ENCODE measurements at places on chromosomes 3 and 15. TPM values are rescaled to one million over a fixed set of nuclear protein-coding genes. Genes with fewer than 3 reads are reported as not detected.

- DNase-seq: no peak
- H3K27ac ChIP-seq: no peak overlapping the region
- H3K27me3 ChIP-seq: no peaks in the 10 kb centered on the region
- H3K4me1 ChIP-seq: no peaks in the 10 kb centered on the region
Observed at GRCh38 chr3:132522353-132522752, 74.7 kb upstream of the ACKR4 start.

GRCh38 chr3:140292684-140293083, 357.7 kb downstream of the CLSTN2 start:
- no peak overlapping the region for H3K4me3 ChIP-seq
- no peaks in the 10 kb centered on the region for H3K4me1 ChIP-seq
- no peaks in the 10 kb centered on the region for H3K36me3 ChIP-seq
- no peaks in the 10 kb centered on the region for H3K27me3 ChIP-seq

GRCh38 chr3:186510374-186511079, 33.7 kb downstream of the CRYGS start:
- H3K4me3 ChIP-seq: no peak overlapping the region
- H3K4me1 ChIP-seq: no peaks in the 10 kb centered on the region
- peaks cover 2% of the 10 kb centered on the region for H3K27me3 ChIP-seq

GRCh38 chr3:195099951-195100785, 170.8 kb downstream of the XXYLT1 start:
- H3K4me1 ChIP-seq: peaks cover 48% of the 10 kb centered on the region
- H3K36me3 ChIP-seq: no peaks in the 10 kb centered on the region
- DNase-seq: no peak
- H3K27ac ChIP-seq: peak overlapping the region; percentile 27
- H3K27me3 ChIP-seq: no peaks in the 10 kb centered on the region

GRCh38 chr3:135145581-135145980, 350.5 kb downstream of the EPHB1 start:
- H3K4me1 ChIP-seq: no peaks in the 10 kb centered on the region
- H3K27me3 ChIP-seq: no peaks in the 10 kb centered on the region
- DNase-seq: no peak

DNA sequence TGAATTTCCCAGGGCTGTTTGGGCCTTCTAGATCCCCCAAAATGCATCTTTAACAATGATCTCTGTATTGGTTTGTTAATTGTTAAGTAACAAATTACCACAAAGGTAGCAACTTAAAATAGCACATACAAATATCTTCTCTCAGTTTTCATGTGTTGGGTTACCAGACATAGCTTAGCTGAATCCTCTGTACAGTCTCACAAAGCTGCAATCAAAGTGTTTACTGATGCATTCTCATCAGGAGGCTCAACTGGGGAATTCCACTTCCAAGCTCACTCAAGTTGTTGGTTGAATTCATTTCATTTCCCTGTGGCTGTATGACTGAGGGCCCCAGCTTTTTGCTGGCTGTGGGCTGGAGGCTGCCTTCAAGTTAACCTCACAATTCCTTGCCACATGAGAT, 297.6 kb downstream of the RPLP1 start:
- H3K36me3 ChIP-seq: no peaks in the 10 kb centered on the region
- H3K27ac ChIP-seq: no peak overlapping the region
- no peaks in the 10 kb centered on the region for H3K27me3 ChIP-seq
- H3K4me1 ChIP-seq: no peaks in the 10 kb centered on the region
- DNase-seq: no peak

- no peak overlapping the region for H3K27ac ChIP-seq
- H3K36me3 ChIP-seq: peaks cover 50% of the 10 kb centered on the region
- H3K4me3 ChIP-seq: no peak overlapping the region
- DNase-seq: no peak
Observed at GRCh38 chr3:172296975-172297332, 151.3 kb downstream of the GHSR start.

GRCh38 chr3:47877719-47878118, 74.8 kb downstream of the DHX30 start:
- H3K4me3 ChIP-seq: no peak overlapping the region
- peaks cover 5% of the 10 kb centered on the region for H3K36me3 ChIP-seq
- H3K27me3 ChIP-seq: no peaks in the 10 kb centered on the region
- peak overlapping the region; percentile 72 for H3K27ac ChIP-seq
- peaks cover 20% of the 10 kb centered on the region for H3K4me1 ChIP-seq

GRCh38 chr3:157618075-157618760, 115.0 kb upstream of the VEPH1 start:
- peak; percentile 66 for DNase-seq
- H3K27me3 ChIP-seq: peaks cover 44% of the 10 kb centered on the region
- no peak overlapping the region for H3K27ac ChIP-seq
- peaks cover 3% of the 10 kb centered on the region for H3K4me1 ChIP-seq
- no peak overlapping the region for H3K4me3 ChIP-seq

- no peaks in the 10 kb centered on the region for H3K27me3 ChIP-seq
- H3K4me3 ChIP-seq: no peak overlapping the region
- no peaks in the 10 kb centered on the region for H3K4me1 ChIP-seq
- no peaks in the 10 kb centered on the region for H3K36me3 ChIP-seq
- no peak overlapping the region for H3K27ac ChIP-seq
Observed at GRCh38 chr3:172973799-172974198, 167.2 kb downstream of the SPATA16 start.

- H3K4me3 ChIP-seq: no peak overlapping the region
- H3K4me1 ChIP-seq: no peaks in the 10 kb centered on the region
- no peaks in the 10 kb centered on the region for H3K36me3 ChIP-seq
- DNase-seq: no peak
- H3K27ac ChIP-seq: no peak overlapping the region
Observed at GRCh38 chr3:8094415-8094814, 407.2 kb upstream of the LMCD1 start.

DNA sequence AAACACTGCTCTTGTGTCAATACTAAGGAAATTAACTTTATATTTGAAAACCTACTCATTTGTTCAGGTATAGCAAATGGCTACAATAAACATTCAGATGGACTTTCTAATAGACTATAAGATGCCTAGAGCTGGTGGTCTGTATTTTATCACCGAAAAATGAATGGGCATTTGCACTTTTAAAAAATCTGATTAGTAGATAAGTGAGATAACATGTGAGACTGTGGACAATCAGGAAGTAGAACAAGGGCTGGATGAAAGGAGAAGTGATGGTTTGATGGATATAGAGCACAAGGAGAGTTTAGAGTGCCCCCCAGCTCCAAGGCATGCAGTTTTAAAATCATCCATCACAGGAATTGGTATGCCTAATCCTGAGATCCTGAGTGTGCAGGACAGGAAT, 308.4 kb upstream of the RARB start:
- H3K36me3 ChIP-seq: no peaks in the 10 kb centered on the region
- no peak overlapping the region for H3K4me3 ChIP-seq
- H3K27me3 ChIP-seq: no peaks in the 10 kb centered on the region
- no peak for DNase-seq

CD86 gene
- total RNA-seq: not detected

FBN1 gene
- total RNA-seq: 88.1 TPM

STRA6 gene
- total RNA-seq: not detected

EIF4A2 gene
- 282 TPM for total RNA-seq

Measured in endothelial cell of umbilical vein (primary cell).